ENCODE measurements at places on chromosomes 16 and 17. TPM values are rescaled to one million over a fixed set of nuclear protein-coding genes. Genes with fewer than 3 reads are reported as not detected.

DNA sequence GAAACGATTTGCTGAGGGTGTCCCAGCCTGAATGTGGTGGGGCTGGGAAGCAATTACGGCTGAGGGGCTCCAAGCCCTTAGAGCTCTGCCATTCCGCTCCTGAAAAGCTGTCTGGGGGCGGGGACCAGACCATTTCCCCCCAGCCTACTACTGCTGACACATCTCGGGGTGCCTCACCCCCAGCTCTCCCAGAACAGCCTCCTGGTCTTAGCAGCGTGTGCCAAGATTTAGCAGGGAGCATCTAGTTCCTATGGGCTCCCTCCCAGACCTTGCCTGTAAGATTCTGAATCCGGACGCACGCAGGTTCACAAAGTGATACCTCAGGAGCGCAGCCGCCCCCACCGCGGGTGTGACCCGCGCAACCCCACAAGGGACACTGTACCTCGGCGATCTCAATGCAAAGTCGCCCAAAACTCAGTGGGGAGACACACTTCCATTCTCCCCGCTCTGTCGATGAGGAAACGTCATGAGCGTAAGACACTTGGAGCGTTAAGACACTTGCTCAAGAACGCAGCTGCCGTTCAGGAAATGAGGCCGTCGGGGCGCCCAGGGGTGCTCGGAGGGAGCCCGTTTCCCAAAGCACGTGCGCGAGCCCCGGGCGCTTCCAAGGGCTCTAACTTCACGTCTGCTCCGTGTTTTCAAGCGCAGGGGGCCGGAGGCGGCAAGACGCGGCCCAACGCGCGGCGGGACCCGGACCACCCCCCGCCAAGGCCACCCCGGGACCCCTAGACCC is 629 bp downstream of the GEMIN4 start:
- DNase-seq: peak; percentile 55

- DNase-seq: no peak
Observed at GRCh38 chr17:4364622-4365041, 1.8 kb downstream of the UBE2G1 start.

DNA sequence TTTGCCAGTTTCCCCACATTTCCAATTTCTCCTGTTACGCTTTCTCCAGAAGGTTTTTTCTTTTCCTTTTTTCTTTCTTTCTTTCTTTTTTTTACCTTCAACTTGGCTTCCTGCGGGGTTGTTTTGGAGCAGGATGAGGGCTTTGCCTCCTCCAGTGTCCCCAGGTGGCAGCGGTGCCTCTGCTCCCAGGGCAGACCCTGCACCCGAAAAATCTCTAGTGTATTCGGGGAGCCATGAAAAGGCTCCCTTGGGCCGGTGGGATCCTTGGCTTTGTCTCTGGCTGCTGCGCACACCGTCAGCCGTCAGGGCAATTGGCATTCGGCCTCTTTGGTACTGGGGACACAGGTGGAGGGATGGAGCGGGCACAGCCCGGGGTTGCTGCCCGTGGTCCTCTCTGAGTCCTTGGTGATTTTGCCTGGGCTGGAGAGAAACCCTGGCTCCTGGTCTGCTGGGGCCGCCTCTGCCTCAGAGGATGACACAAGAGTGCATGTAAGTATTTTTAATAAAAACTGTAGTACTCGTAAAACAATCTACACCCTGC is 846 bp downstream of the ITGB3 start:
- DNase-seq: no peak

DNA sequence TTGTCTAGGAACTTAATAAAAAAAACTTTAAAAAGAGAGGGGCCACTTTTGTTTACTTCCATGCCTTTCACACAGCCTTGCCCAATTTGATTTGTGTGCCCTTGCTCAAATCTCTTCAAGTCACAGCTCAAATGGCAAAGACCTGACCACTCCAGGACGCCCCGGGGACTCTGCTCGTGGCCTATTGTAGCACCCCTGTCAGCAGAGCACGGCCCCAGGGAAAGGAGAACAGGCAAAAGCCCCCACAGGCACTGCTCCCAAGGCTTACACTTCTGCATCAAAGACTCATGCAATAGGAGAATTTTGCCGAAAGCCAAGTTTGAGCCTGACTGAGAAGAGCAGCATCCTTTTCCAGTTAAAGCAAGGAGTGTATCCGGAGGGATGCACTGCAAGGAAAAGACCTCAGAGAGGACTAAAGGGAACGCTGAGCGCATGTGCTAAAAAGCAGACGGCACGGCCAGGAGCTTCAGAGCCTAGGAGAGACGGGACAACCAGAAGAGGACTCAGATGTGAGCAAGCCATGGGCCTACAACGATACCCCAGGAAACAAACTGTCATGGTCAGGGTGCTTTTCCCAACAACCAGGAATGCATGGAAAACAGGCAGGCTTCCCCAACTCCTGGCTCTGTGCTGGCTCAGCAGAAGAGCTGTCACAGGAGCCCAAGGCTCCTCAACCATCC is 8.2 kb downstream of the CREBBP start:
- no peak for DNase-seq

GRCh38 chr16:89404561-89404960 is 85.8 kb downstream of the ANKRD11 start:
- DNase-seq: no peak

GRCh38 chr16:20181949-20182348 is 108.3 kb upstream of the GPR139 start:
- no peak for DNase-seq

GRCh38 chr16:83475108-83475507 is 332.7 kb upstream of the HSBP1 start:
- no peak for DNase-seq

The SMIM5 gene
- total RNA-seq: 11.4 TPM

The PSMB10 gene
- total RNA-seq: 64.5 TPM

The KRTAP1-1 gene
- total RNA-seq: not detected

The MEAK7 gene
- 5.2 TPM for total RNA-seq

The TEX14 gene
- total RNA-seq: 0.32 TPM
